ENCODE measurements at places on chromosomes 12 and 14. TPM values are rescaled to one million over a fixed set of nuclear protein-coding genes. Genes with fewer than 3 reads are reported as not detected.

DNA sequence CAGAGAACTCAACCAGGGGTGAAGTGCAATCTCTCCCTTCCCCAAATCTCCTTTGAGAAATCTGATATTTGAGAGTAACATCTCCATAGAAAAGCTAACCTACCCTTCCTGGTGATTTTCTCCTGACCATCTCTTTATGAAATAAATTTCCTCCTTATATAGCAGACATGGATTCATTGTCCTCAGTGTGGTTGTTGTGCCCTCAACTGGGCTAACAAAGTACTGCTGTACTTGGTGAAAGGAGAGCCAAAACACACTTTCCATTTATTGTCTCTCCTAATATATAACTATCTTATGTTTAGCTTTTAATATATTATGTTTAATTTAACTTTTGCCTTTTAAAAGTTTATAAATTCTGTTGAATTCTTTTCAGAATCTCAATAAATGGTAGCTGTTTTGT is 65.1 kb upstream of the SLCO1B1 start:
- no peak for DNase-seq

Gene SMIM41
- total RNA-seq, result 0.41 TPM

Gene CPSF2
- 22.4 TPM for total RNA-seq

Gene SLC10A1
- total RNA-seq, result not detected

Gene TAS2R42
- not detected for total RNA-seq

GRCh38 chr14:29548948-29549370 is 378.7 kb downstream of the PRKD1 start:
- DNase-seq, result no peak

Gene E2F7
- not detected for total RNA-seq

DNA sequence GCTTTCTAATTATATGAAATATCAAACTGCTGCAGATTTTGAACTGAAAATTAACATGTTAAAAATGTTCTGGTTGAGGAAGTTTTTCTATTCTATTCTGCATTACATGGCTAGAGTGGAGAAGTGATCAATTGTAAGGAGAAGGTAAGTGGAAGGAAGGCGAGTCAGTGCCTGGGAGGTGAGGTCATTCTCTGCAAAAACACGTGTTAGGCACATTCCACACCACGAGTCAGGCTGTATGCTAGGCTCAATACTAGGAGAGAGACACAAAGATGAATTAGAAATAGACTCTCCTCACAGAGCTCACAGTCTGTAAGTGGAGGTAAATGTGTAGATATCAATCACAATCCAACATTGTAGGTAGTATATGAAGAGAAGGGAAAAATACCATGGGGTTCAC is 194.1 kb downstream of the NOVA1 start:
- DNase-seq, result no peak

GRCh38 chr14:75926431-75927115 is 55.2 kb downstream of the TGFB3 start:
- no peak for DNase-seq

Gene BIN2
- total RNA-seq, result 2.3 TPM

- no peak for DNase-seq
These were observed 570 bp upstream of the MRPS35 start for GRCh38 chr12:27709932-27710591.

Gene STXBP6
- total RNA-seq, result 16.1 TPM

Measured in sigmoid colon (tissue), 7 donors.